Stimulated activated CD8-positive, alpha-beta memory T cell treated with anti-CD3 and anti-CD28 coated beads, Interleukin-4, amount 100 ng/mL, for 1 hour (primary cell): ENCODE measurements at places on chromosomes 6 and 20.

DNA sequence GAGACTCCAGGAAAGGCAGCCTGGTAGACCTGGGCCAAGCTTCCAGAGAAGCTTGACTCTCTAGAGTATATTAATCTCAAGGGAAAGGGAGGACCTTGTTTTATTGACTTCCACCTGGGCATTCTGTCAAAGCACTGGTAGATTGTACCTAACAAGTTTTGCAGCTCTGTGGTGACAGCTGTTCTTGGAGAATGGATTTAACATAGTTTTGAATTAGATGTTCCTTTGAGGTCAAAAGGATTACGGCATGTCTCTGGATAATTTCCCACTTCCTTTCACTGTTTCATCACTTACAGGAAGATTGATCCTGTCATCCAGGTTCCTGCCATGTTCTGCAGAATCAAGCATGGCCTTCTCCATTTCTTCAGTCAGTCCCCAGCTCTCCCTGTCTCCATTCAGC is 246.0 kb downstream of the PHACTR1 start:
- no peak for DNase-seq

- no peak for DNase-seq
These were observed 312.5 kb upstream of the PLCB4 start for GRCh38 chr20:8756410-8756809.

DNA sequence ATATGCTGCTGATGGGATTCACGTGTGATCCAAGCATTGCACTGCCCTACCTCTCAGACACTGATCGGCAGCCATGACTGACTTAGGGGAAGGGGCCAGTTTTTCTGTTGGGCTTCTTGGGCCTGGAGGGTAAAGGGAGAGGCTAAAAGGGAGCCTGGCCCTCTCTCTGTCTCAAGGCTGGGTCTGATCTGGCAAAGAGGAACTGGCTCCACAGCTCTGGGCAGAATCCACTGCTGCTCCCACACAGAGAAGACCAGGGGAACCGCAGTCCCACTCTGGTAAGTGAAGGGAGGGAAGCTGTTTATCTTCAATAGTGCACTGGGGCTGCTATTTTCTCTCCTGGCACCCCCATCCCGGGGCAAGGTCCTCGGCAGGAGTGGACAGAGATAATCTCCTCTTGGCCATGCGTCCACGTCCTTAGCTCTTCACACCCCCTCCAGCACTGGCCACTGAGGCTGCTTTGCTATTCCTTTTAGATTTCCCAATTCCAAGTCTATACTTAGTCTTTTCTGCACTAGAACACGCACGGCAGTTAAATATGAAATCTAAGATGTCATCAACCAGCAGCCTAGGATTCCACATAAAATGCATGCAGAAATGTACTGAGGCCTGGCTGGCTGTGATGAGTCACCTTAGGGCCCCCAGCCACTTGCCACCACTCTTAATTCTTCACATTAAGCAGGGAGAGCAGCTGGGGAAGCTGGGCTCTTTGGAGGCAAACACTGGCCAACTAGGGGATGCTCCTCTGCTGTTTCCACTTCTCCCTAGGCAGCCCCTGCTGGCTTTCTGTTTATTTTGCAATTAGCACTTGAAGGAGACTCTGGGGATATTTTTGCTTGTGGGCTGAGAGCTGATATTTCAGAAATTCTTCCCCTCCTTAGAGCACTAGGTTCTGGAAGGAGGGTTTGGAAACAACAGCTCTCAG is 87.8 kb upstream of the ARMC2 start:
- no peak for DNase-seq

DNA sequence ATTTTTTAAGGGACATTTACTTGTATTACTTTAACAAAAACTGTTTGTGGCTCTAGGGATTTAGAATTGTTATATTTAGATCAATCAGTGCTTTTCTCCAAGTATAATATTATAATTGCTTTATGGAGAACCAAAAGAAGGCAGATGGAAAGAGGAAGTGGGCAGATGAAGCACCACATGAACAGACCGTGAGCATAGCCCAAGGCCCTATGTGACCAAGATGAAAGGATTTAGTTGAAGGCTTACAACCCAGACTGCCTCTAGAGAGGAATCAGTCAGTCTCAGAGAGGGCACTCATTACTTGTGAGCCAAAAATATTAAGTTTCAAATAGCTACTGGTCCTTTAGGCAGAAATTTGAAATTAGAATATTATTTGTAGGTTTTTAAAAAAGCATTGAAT is 102.3 kb upstream of the IMPG1 start:
- no peak for DNase-seq

- DNase-seq: no peak
These were observed 339.8 kb downstream of the HTR1B start for GRCh38 chr6:77123527-77123926.

- no peak for DNase-seq
These were observed 4.6 kb downstream of the MAS1L start for GRCh38 chr6:29483186-29483585.

DNA sequence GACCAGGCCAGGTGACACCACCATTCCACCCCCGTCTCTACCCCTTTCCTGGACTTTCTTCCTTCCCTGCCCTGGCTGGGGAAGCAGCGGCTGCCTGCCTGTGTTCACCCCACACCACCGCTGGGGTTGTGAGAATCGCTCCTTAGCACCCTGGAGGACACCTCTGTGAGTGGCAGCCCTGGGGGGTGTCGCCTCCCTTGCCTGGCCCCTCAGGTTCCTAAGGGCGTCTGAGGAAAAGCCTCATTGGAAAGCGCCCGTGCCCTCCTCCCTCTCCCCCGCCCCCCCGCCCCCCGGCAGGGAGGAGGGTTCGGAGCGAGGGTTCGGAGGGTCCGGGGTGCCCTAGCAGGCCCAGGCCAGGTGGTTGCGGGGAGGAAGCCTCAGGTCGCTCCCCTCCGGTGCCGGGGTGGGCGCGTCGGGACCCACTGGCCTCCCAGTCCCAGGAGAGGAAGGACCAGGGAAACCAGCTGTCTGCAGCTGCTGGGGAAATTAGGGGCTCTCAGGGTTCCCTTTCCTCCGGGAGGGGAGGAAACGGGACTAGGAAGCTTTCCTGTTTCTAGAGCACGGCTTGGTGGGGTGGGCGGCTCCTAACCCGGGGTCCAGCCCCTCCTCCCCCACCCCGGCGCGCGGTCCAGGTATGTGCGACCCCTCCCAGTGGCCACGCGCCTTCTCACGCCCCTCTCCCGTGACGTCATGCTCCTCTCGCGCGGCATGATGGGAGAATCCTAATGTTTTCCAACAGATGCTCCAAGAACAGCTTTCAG is at the start of gene PHACTR3:
Gene PHACTR3 (plus strand): TSS at position 760 of the 761 bp plus-strand sequence. CDS start 475 bp downstream, outside the sequence.
- no peak for DNase-seq
